ENCODE measurements at places on chromosomes 3 and 15.

DNA sequence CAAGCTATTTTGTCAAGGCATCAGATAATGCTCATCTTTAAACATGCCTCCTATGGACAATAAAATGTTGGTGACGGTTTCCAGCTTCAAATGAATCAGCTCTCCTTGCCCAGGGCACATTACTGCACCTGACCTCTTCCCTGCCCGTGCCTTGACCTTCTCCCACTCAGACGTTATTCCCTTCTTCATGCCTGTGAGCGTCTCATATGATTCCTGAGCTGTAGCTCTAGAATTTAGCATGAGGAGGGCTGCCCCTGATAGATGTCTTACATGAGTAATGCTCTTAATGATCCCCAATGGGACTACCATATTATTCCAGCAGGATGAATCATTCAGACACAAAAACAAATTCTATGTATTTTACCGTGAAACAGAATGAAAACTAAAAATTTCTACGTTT is 762.7 kb downstream of the ROBO1 start:
- no peak for DNase-seq

DNA sequence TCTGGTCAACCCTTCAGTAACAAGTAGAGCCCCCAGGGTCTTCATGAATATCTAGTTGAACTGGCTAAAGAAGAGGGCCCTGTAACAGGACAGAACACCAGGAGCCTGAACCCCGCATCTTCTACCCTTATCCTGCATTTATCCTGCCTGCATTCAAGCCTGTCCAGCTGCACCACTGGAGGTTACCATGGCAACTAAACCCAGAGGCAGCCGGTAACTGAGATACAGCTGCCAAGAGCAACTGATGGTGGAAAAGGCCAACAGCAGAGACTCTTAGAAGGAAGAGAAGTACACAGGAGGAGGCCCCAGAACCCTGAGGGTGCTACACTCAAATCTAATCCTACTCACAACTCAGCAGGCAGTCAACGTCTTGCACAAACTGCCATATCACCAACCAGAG is 3.7 kb upstream of the PRKAR2A start:
- no peak for DNase-seq

DNA sequence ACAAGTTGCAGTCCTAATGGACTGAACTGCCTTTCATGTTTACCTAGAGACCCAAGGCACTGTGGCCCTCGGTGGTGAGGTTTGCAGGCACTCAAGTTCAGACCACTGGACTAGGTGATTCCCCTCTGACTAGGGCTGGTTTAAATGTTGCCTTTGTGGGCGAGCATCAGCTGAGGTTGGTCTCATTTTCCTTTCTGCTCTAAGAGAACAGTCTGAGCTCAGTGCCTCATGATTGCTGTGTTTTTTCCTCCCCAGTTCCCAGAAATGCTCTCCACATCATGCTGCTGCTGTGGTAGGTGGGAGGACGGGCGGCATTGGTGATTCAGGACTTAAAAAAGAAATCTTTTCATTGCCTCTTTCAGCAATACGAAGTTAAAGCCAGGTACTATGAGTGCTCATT is 237.2 kb downstream of the MBNL1 start:
- DNase-seq: no peak

DNA sequence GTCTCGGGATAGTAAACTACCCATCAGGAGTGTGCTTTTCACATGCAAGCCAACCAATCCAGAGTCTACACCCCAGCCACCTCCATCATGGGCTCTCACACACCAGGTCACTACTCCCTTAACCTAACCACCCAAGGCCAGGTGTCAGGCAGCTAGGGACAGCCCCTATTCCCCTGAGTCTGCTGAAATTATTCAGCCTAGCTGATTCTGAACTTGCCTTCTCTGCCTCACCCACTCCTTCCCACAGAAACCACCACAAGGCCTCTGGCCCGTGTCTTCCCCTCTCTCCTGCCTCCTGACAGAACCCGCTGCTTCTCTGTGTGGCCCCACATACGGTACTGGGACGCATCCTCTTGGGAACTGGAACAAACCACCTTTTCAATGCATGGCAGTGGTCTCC is 82.1 kb downstream of the PCSK6 start:
- DNase-seq: no peak

GRCh38 chr3:74564560-74564959 is 49.9 kb downstream of the CNTN3 start:
- no peak for DNase-seq

GRCh38 chr15:69980341-69981059 is 117.2 kb downstream of the TLE3 start:
- DNase-seq: no peak

- DNase-seq: peak; percentile 54
Observed at GRCh38 chr3:189710620-189711402, 79.6 kb downstream of the TP63 start.

DNA sequence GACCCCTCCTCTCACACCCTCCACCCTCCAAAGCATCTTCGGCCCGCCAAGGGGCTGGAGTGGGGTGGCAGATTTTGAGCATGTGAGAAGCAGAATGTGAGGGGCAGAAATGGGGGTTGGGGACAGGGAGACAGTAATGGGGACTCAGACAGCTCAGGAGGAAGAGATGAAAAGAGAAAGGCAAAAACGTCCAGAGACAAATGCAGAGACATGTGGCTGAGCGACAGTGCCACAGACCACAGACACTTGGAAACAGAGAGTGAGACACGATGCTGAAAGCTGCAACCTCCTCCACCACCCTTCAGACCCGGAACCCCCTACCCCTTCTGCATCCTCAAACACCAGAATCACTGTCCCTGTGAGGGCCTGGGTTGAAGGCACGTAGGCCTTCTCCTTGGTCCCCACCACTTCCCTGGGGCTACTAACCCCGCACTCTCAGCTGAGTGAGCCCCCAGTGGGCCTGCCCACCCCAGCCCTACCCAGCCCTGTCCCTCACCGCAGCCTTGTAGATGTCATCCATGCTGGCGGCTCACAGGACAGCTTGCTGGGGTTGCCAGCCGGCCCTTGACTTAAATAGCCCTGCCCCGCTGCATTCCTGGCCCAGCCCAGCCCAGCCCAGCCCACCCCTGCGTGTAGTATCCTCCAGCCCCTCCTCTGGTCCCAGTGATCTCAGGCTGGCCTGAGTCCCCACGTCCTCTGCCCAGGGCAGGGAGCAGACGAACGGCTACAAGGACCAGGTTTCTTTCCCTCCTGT is at the start of gene TNNC1:
Gene TNNC1, minus strand, starts transcription at position 546 of the 754 bp plus-strand sequence. Its CDS starts 26 bp downstream, at position 520.
- no peak for DNase-seq

DNA sequence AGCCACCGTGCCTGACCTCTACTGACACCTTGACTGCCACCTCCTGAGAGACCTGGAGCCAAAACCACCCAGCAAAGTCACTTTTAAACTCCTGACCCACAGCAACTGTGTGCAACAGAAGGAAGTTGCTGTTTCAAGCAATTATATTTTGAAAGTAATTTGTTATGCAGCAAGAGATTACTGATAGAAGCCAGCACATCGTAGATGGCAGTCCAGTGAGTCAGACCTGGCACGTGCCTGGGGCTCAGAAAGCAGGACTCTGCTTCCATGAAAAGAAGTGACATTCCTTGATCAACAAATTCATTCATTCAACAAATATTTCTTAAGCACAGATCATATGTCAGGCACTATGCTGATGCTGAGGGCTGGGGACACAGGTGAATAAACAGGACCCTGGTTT is 5.7 kb upstream of the CSPG4 start:
- no peak for DNase-seq

DNA sequence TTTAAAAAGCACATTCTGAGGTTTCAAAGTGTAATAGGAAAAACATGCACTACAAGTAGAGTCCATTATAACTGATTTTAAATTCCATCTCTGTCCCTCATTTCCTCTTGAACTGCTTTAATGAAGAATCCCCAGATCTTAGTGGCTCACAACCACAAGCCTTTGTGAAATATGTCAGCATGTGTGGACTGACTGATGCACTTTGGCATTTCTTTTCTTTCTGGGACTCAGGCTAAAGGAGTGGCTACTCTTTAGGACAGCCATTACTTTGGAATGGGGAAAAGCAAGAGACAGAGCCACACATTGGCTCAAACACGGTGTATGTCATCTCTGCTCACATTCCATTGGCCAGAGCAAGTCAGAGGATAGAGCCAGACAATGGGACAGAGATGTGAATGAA is 139.6 kb downstream of the GRM7 start:
- DNase-seq: no peak

- DNase-seq: peak; percentile 55
Observed at GRCh38 chr15:91919014-91919534, 65.6 kb downstream of the SLCO3A1 start.

- no peak for DNase-seq
Observed at GRCh38 chr3:44654039-44654438, 5.5 kb downstream of the ZNF35 start.

DNA sequence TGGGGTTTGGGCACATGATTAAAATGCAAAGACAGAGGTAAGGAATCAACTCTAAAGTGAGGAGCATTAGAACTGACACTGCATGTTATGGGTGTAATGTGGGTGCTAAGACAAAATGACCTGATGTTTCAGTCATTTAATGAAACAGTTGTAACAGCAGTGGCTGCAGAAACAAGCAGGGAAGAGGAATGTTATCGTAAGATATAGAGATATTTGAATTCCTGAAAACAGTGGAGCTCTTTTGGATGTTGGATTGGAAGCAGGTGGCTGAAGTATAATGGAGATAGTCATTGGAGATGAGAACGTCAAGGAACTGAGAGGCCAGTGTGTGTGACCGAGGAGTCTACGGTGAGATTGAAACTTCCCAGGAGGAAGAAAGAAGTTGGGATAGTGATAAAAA is 1065.2 kb downstream of the ZPLD1 start:
- DNase-seq: no peak

GRCh38 chr3:37739579-37740290 is 121.9 kb upstream of the CTDSPL start:
- DNase-seq: no peak

DNA sequence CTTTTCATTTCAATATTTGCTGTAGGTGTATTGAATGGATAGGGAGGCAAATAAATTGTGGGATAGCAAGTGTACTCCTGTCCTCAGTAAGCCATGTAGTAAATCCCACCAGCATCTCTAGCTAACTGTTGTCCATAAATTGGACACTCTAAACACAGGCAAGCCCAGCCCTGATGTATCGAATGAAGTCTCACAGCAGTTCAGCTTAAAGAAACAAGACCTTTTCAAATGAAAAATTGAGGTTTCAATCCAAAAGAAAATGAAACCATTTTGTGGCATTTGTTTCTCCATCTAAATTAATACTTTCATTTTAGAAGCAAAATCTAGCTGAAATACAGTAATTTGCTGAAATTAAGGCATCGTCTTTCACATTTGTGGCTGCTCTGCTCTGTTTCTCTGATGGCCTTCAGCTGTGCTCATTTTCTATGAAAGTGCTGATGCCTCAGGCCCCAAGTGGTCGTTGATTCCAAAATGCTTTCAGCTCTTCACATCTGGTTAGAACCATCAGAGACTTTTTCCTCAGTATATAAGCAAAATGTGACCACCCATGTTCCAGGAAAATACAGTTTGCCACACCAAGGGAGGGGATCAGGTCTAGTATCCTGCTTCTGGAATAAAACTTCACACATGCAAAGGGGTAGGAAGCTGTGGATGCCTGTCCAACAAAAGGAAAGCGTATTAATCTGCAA is 245.0 kb downstream of the ZMAT3 start:
- DNase-seq: peak; percentile 20

DNA sequence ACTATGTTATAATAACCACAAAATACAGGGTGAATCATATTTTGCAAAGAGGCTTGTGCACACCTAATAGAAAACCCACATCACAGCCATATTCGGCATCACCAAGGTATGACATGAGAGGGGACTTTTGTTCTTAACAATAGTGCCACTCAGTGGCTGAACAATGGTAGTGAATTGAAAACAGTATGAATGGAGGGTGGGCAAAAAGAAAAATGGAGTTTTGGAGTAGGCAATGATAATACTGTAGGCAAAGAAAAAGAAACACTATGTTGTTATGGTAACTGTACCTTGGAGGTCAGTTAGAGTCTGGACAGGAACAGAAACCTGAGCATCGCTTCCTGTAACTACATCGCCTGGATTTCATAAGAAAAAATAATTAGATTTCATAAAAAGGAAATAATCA is 348.6 kb downstream of the PLCL2 start:
- DNase-seq: peak; percentile 70

GRCh38 chr3:169389925-169390253 is 273.6 kb downstream of the MECOM start:
- DNase-seq: no peak

- no peak for DNase-seq
Observed at GRCh38 chr3:127377801-127378655, 90.2 kb upstream of the PRR20G start.

GRCh38 chr3:99240700-99241099 is 339.2 kb upstream of the DCBLD2 start:
- DNase-seq: no peak

DNA sequence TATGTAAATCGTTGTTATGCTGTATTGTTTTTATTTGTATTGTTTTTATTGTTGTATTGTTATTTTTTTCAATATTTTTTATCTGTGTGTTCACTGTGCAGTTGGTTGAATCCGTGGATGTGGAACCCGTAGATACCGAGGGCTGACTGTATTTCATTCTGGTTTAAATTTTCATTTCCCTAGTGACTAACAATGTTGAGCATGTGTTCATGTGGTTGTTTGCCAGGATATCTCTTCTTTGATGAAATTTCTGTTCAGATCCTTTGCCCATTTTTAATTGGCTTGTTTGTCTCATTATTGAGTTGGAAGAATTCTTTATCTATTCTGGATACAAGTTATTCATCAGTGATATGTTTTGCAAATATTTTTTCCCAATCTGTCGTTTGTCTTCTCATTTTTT is 29.7 kb downstream of the STOML1 start:
- DNase-seq: no peak

DNA sequence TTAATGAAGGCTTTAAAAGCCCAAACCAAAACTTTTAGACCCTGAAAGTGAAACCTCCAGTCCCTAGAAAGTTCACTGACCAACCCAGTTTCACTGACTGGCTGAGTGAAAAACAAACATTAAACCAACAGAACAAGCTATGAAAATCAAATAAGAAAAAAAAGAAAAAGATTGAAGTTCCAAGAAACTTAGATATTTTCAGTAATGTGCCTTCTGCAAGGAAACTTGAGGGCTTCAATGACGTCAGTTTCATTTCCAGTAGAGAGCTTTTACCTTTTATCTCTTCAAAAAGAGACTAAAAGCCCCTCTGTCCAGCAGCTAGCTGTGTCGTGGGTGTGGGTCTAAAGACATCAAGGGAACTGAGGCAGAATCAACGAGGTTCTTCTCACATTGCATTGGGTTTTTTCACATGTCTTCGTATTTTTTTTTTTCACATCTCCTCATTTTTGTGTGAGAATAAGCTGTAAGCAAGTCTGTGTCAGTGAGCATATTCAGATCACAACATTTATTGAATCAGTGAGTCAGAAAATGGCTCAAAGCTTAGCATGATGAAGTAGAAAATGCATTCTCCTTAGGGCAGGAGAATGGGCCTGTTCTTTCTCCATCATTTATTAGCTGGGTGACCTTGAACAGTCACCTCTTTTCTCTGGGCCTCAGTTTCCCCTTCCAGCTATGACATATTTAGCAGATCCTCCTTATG is 54.8 kb upstream of the BCL6 start:
- no peak for DNase-seq

DNA sequence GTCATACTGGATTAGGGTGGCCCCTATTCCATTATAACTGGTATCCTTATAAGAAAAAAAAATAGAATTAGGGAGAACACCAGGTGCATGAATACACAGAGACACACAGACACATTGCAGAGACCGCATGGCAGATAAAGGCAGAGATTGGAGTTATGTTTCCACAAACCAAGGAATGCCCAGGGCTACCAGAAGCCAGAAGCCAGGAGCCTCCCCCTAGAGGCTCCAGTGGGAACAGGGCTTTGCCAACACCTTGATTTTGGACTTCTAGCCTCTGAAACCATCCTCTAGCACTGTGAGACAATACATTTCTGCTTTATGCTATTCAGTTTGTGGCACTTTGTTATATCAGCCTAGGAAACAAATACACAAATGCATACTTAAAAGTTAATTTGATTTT is 10.4 kb downstream of the GOLM2 start:
- no peak for DNase-seq
